ENCODE measurements at places on chromosomes 4 and X.
A peak's percentile ranks its signal among the peaks of the same experiment; 100 is the strongest.

GRCh38 chrX:136425996-136426395 is 61.8 kb upstream of the BRS3 start:
- DNase-seq = no peak

GRCh38 chr4:149735796-149736195 is 79.8 kb downstream of the IQCM start:
- peak; percentile 10 for DNase-seq

DNA sequence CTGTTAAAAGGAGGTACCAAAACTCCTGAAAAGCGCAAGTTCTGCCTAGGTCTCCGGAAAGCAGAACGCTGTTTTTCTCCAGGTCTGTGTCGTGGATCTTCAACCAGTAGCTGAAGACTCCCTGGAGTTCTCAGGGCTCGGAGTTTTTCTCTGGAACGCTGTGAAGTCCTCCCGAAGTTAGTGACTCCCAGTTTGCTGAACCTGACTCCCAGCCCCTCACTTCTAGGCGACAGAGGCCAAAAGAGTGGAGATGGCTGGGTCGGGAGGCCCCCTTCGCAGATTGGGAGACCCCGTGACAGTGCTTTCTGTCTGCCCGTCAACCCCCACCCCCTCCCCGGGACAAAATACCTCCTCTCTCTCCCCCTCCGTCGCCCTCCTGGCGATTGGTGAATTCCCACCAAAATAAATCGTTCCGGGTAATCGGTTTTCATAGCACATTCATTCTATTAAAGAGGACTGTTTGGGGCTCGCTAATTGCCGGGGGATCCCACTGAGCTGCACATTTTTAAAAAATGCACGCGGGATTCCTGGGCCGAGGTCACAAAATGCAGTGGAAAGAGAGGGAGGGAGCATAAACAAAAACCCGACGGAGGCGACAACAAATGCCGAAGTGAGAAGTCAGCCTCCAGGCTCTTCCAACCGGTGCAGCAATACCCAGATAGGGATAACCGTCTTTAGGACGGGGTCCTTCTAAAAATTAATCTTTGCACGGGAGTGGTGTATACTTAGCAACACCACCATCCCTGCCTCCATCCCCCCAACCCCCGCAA is 4.0 kb upstream of the MSX1 start:
- no peak for DNase-seq

DNA sequence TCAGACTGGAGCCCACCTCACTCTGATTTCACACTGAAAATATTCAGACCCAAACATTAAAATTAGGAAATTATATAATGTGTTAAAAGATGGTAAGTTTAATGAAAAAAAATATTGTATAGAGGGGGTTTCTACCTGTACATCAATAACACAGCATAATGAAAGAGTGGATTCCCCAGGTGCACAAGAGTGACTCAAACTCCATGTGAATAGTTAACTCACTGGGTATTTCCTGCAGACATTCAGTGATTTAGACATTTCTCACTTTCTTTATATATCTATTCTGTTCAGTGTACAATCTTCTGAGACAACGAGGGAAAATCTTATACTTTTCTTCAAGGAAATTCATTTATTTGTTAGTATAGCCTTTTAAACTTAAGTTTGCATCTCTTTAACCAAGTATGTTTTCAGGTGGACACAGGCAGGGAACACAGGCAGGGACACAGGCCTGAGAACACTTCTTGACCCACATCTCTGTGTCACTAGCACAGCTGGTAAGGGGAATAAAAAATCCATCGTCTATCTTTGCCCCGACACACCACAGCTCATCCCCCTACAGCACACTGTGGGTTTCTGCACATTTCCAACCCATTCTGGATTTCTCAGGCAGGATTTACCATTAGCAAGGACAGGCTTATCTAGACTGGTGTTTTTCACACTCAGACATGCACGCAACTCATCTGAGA is 525.5 kb upstream of the BOD1L1 start:
- DNase-seq = no peak

GRCh38 chr4:145799223-145799622 is 119.3 kb downstream of the C4orf51 start:
- DNase-seq = no peak

GRCh38 chr4:140308366-140309123 is 64.9 kb upstream of the SCOC start:
- peak; percentile 84 for DNase-seq

GRCh38 chr4:128917781-128918180 is 108.3 kb downstream of the JADE1 start:
- no peak for DNase-seq
